Natural killer cell (primary cell): ENCODE measurements at places on chromosomes 6 and 20. TPM values are rescaled to one million over a fixed set of nuclear protein-coding genes. Genes with fewer than 3 reads are reported as not detected.
A peak's percentile ranks its signal among the peaks of the same experiment; 100 is the strongest.

Gene EBF4
- total RNA-seq = 20.4 TPM

Gene NR2E1
- not detected for total RNA-seq

Gene LAMA2
- 3.6 TPM for total RNA-seq

Gene OVOL2
- not detected for total RNA-seq

Gene TSPO2
- not detected for total RNA-seq

Gene SPINT3
- not detected for total RNA-seq

Gene STX16
- 146 TPM for total RNA-seq

Gene FHL5
- total RNA-seq = not detected

DNA sequence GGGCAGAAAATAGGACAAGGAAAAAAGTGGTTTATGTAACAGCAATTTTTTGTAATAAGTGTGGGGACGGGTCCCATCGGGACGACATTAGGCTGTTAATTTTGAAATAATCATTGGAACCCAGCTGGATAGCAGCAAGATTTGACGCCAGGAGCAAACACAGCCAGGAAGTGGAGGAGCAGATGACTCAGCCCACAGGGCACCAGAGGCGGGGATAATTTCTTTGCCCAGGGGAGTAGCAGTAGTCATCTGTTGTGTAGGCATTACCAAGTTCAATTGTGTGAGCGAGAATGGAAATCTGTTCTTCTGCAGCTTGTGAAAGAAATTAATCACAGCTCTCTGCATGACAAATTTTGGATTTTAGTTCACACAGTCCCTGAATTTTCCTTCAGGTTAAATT lies 22.6 kb upstream of the RIN2 start:
- H3K4me1 ChIP-seq = peaks cover 3% of the 10 kb centered on the region
- H3K4me3 ChIP-seq = no peak overlapping the region
- no peaks in the 10 kb centered on the region for H3K27me3 ChIP-seq
- no peak overlapping the region for H3K27ac ChIP-seq

GRCh38 chr20:31862157-31862470 lies 8.2 kb downstream of the DUSP15 start:
- H3K4me1 ChIP-seq = peaks cover 25% of the 10 kb centered on the region
- H3K27ac ChIP-seq = no peak overlapping the region
- peaks cover 17% of the 10 kb centered on the region for H3K27me3 ChIP-seq

- H3K4me1 ChIP-seq = peaks cover 10% of the 10 kb centered on the region
- peaks cover 72% of the 10 kb centered on the region for H3K36me3 ChIP-seq
- no peak for DNase-seq
- H3K27ac ChIP-seq = no peak overlapping the region
Measured at GRCh38 chr20:32448306-32449056, 90.3 kb downstream of the ASXL1 start.

- no peak overlapping the region for H3K4me3 ChIP-seq
- H3K4me1 ChIP-seq = no peaks in the 10 kb centered on the region
- no peak overlapping the region for H3K27ac ChIP-seq
Measured at GRCh38 chr6:67231092-67231491, 1404.0 kb upstream of the ADGRB3 start.

DNA sequence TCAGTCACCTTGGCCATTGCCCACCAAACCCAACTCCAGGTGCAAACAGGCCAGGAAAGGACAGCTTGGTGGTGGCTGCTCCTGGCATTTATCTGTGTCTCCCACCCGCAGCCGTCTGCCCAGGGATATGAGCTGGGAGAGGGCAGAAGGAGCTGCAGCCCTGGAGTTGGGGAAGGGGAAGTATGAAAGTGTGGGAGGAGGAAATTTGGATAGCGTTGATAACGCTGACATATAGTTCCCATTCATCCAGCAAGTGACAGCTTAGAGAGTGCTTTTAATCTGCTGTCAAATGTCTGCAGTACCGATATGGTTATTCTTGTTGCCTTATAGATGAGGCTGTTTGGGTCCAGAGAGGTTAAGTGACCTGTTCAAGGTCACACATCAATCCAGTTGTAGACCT lies 741 bp downstream of the KCNK16 start:
- no peak overlapping the region for H3K4me3 ChIP-seq
- no peak overlapping the region for H3K27ac ChIP-seq
- no peaks in the 10 kb centered on the region for H3K27me3 ChIP-seq
- no peaks in the 10 kb centered on the region for H3K4me1 ChIP-seq

GRCh38 chr6:29388533-29388932 lies 6.9 kb upstream of the OR12D2 start:
- no peaks in the 10 kb centered on the region for H3K4me1 ChIP-seq
- H3K4me3 ChIP-seq = no peak overlapping the region
- H3K27me3 ChIP-seq = peaks cover 2% of the 10 kb centered on the region
- H3K27ac ChIP-seq = no peak overlapping the region

GRCh38 chr20:47546184-47547033 lies 44.7 kb downstream of the NCOA3 start:
- no peak overlapping the region for H3K27ac ChIP-seq
- H3K27me3 ChIP-seq = no peaks in the 10 kb centered on the region
- no peaks in the 10 kb centered on the region for H3K36me3 ChIP-seq

DNA sequence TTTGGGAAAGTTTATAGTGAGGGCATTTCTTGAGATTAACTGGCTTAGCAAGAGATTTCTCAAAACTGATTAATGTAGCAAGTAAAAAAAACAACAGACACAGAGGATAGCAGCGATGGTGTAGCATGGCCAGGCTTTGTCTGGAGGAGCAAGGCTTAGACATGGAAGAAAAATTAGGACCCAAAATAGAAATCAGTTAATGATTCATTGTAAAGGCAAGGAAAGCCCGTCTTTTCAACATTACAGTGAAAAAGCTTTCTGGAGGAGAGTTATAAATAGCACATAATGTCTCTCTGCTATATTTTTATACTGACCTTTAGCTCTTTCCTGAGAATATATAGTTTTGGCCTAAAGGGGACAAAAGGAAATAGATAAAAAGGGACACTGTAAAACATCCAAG lies 45.1 kb downstream of the FNDC1 start:
- H3K4me3 ChIP-seq = no peak overlapping the region
- no peaks in the 10 kb centered on the region for H3K4me1 ChIP-seq
- no peak overlapping the region for H3K27ac ChIP-seq
- H3K27me3 ChIP-seq = no peaks in the 10 kb centered on the region

GRCh38 chr6:133286765-133287164 lies 45.6 kb downstream of the EYA4 start:
- H3K36me3 ChIP-seq = no peaks in the 10 kb centered on the region
- DNase-seq = no peak
- H3K4me3 ChIP-seq = no peak overlapping the region
- no peaks in the 10 kb centered on the region for H3K27me3 ChIP-seq

DNA sequence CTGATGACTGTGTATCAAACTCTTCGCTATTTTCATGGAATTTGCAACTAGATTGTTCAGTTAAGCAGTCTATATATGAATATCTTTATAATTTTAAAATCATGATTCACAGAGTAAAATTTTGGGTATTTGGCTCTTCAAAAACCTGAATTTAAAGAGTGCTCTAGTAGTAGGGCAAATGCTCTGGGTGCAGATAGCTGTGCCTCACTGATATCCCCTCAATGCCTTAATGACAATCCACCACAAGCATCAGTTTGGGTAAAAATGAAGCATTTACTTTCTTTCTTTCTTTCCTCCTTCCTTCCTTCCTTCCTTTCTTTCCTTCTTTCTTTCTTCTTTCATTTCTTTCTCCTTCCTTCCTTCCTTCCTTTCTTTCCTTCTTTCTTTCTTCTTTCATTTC lies 239.7 kb downstream of the ADGRB3 start:
- no peak overlapping the region for H3K4me3 ChIP-seq
- no peaks in the 10 kb centered on the region for H3K36me3 ChIP-seq
- H3K27ac ChIP-seq = no peak overlapping the region
- DNase-seq = no peak

DNA sequence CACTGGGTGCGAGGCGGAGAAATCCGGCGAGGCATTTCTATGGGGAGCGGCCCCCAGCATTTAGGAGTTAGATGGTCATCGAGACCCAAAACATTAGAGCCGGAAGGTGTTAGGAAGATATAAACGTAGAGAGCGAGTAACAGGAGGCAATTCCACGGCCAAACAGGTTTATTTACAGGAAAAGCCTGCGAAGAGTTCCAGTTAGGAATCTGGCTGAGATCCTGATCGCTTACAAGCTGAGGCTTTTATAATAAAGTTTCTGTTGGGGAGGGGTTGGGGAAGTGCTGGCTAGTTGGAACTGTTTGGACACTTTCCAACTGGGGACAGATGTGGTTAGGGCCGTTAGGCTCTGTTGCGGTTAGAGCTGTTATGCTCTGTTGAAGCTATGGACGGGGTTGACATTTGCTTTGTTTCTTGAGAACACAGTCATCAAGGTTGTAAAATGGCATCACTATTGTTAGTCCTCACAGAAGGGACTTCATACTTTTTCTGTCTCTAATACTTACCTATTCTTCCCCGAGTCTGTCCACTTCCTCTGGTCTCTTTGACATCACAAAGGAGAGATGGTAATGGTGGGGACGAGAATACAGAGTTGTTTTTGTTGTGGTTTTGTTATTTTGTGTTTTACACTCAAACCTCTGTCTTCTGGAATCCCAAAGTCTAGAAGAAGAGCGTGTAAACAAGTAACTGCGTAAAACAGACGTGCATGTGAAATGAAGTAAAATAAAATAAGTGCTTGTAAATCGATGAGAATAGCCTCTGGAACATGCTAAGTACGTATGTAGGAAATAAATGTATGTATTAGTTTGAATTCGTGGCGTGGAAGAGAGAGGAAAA lies 554 bp upstream of the ZSCAN31 start:
- no peaks in the 10 kb centered on the region for H3K36me3 ChIP-seq
- H3K27me3 ChIP-seq = no peaks in the 10 kb centered on the region
- DNase-seq = peak; percentile 68
- peaks cover 18% of the 10 kb centered on the region for H3K4me1 ChIP-seq
- H3K4me3 ChIP-seq = peak overlapping the region; percentile 78

DNA sequence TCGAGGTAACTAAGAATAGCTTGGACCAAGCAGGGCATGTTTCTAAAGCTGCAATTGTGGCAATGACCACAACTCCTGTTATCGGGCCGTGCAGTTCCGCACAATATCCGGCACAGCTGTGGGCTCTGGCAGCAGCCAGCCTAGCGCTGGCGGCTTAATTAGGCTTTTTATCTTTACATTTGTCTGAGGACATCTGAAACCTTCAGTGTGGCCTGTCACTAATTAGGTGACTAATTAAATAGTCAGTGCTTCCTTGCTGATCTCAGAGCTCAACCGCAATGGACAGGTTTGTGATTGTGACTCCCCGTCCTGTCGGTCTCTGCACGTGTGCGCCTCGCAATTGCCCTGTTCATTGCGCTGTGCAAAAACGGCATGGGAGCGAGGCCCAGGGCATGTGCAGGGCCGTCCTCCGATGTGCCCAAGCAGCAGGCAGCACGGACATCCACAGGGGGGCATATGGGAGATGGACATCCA lies 134.8 kb upstream of the INSM1 start:
- no peak overlapping the region for H3K4me3 ChIP-seq
- H3K4me1 ChIP-seq = peaks cover 9% of the 10 kb centered on the region
- no peaks in the 10 kb centered on the region for H3K36me3 ChIP-seq
- no peaks in the 10 kb centered on the region for H3K27me3 ChIP-seq

DNA sequence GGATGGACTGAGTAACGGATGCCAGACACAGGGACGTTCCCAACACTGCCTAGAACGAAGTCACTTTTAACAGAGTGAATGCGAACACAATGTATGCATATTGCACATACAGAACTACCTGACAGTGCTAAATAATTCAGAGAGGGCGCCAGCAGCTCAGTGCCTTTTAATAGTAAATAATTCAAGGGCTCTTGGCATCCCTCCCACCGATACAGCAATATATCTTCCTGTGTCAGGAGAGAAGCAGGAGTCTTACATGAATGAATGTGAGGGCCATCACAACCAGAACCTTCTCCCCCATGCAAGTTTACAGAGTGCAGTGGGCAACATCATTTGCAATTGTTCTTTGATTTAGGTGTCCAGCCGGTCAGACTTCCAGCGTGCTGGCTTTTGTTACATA lies 88.4 kb upstream of the KCNG1 start:
- H3K27me3 ChIP-seq = no peaks in the 10 kb centered on the region
- H3K4me3 ChIP-seq = no peak overlapping the region
- no peak for DNase-seq
- no peaks in the 10 kb centered on the region for H3K36me3 ChIP-seq

DNA sequence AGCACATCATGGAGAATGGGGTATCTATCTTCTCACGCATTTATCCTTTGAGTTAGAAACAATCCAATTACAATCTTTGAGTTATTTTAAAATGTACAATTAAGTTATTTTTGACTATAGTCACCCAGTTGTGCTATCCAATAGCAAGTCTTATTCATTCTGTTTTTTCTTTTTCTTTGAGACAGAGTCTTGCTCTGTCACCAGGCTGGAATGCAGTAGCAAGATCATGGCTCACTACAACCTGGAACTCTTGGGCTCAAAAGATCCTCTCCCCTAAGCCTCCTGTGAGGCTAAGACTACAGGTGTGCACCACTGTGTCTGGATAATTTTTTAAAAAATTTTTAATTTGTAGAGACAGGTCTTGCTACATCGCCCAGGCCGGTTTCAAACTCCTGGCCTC lies 201.5 kb upstream of the ZNF217 start:
- H3K4me1 ChIP-seq = no peaks in the 10 kb centered on the region
- H3K27me3 ChIP-seq = no peaks in the 10 kb centered on the region
- no peak overlapping the region for H3K4me3 ChIP-seq

DNA sequence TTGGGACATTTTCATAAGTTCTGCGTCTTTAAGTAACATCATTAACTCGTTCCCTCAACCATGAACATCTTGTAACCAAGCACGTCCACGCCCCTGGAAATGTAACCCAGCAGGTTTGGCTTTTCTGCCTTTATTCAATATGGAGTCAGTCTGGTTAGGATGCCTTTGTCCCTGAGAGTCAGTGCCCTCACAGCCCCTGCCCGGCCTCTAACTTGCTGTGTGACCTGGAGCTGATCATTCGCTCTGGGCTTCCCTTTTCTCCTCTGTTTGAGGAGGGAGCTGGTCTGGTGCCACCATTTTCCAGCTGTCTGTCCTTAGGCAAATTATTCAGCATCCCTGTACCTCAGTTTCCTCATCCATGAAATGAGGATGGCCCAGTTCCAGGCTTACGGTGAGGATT lies 26.5 kb upstream of the ANGPT4 start:
- H3K27ac ChIP-seq = no peak overlapping the region
- no peak overlapping the region for H3K4me3 ChIP-seq
- H3K4me1 ChIP-seq = no peaks in the 10 kb centered on the region
- H3K27me3 ChIP-seq = no peaks in the 10 kb centered on the region
- H3K36me3 ChIP-seq = no peaks in the 10 kb centered on the region
- DNase-seq = no peak
